Stimulated activated CD8-positive, alpha-beta memory T cell treated with anti-CD3 and anti-CD28 coated beads, Interleukin-4, amount 100 ng/mL, for 1 hour (primary cell): ENCODE measurements at places on chromosomes 5 and 9.

- DNase-seq = no peak
Observed at GRCh38 chr9:108748776-108749175, 107.0 kb downstream of the ACTL7B start.

DNA sequence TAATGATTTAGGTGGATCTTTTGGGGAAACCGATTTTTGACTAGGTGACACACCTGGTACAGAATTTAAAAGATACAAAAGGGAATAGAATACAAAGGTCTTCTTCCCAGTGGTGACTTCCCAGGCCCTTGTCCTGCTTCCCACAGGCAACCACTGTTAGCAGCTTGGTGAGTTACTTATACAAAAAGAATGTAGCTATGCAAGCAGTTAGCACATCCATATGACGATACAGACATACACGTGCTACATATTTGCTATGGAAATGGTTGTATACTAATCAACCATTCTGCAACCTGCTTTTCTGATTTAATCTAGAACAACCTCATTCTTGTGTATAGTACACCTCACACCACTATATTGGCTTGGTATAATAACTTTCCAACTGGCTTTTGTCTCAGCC, 51.0 kb downstream of the OTULIN start:
- no peak for DNase-seq

DNA sequence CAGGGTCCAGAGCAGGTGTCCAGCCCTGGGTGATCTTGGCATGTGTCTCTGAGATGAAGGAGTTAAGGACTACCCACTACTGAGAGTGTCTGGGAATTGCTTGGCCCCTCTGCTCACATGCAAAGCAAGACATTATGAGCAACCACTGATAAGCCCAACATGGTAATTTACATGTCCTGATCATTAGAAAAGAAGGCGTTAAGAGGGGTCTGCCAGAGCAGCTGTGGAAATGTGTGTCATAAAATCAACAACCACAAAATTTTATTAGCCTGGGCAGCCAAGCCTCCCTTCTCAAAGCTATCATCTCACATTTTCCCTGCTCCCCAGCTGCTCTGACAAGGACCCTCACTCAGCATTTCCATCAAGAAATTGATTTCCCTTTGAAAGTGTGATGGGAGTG, 351.0 kb downstream of the SPOCK1 start:
- no peak for DNase-seq

DNA sequence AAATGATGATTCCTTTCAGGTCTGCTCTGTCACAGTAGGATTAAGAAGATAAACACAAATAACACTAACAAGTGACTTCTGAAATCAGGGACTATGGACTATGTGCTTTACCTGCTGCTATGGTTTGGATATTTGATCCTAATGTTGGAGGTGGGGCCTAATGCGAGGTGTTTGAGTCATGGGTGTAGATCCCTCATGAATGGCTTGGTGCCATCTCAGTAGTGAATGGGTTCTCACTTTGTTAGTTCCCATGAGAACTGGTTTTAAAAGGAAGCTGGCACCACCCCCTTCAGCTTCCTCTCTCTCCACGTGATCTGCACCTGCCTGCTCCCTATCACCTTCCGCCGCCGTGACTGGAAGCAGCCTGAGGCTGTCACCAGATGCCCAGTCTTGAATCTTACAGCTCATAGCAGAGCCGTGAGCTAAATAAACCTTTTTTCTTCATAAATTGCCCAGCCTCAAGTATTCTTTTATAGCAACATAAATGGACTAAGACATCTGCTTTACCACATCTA, 3.3 kb downstream of the PPIC start:
- no peak for DNase-seq

GRCh38 chr5:178538741-178539229, 51.4 kb downstream of the COL23A1 start:
- no peak for DNase-seq

GRCh38 chr9:112248722-112249121, 73.6 kb upstream of the SUSD1 start:
- no peak for DNase-seq

- no peak for DNase-seq
Observed at GRCh38 chr5:126508962-126509279, 85.7 kb downstream of the GRAMD2B start.
